ENCODE measurements at places on chromosomes 2 and 18.

DNA sequence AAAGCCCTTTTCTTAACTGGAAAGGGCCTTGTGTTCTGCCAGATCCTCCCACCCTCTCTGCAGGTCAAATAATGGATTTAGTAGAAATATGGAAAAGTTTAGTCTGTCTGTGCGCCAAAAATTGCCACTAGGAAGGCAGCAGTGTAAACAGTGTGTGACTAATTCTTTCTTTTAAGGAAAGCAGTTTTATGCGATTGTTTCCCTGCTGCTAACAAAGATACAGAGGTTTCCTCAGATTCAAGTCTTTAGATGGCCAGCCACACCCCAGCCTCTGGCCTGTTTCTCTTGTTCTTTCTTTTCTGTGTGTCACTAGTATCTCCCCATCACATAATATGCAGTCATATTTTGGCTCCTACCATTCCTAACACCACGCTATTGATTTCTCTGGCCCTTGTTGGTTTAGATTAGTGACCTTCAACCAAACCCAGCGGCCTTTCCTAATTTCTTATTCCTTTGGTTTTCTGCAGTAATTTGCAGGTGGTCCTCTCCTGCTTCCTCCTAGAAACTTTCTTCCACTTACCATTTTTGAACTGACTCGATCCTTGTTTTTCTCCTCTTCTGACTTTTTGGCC, 157.4 kb downstream of the LTBP1 start:
- no peak for DNase-seq

- DNase-seq, result no peak
Measured at GRCh38 chr2:218009231-218009630, 6.4 kb upstream of the TNS1 start.

DNA sequence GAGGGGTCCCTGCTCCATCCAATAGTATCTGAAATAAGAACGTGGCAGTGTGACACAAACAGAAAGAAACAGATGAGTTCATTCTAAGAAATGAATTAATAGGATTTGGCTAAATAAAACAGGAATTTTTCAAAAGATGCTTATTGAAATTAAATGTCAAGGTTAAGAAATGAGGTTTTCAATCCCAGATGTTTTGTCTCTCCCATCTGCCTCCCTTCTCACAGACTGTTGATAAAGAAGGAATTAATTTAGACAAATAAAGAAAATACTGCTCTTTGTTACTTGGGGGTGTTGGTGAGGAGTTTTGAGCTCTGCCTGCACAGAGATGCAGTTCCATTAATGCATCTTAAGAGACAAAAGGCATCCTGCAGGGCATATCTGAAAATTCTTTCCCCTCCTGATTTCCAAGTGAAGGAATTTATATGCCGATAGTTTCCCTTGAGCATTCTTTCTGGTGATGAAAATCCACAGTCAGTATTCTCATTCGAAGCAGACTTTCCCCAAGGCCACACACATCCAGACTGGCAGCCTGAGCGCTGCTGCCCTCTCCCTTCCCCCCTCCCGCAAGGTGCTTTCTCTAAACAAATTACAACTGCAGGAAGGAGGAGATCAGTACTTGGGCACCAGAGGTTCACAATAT, 385.4 kb upstream of the RND3 start:
- no peak for DNase-seq

DNA sequence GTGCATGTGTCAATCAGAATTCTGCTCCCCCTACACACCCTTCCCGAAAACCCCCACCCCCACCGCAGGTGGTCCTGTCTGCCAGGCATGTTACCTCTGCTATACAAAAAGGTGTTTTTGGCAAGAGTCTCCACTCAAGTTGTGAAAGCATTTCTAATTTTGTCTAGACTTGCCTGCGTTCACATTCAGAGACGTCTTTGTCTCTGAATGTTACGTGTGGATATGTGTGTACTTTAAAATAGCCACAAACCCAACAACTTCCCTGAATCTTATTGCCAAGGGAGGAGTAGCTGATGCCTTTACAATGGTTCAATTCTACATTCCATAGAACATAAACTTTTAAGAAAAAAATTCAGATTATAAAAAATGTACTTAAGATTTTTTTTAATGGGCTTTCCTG, 66.6 kb downstream of the ITGA4 start:
- DNase-seq, result no peak

GRCh38 chr18:24128700-24129099, 10.2 kb upstream of the CABYR start:
- no peak for DNase-seq

- DNase-seq, result no peak
Measured at GRCh38 chr2:38554973-38555595, 47.6 kb downstream of the HNRNPLL start.

- DNase-seq, result no peak
Measured at GRCh38 chr2:15761056-15761455, 169.4 kb downstream of the DDX1 start.

Data from occipital lobe (tissue), 3 donors.